ENCODE measurements at places on chromosomes 11 and 22.

DNA sequence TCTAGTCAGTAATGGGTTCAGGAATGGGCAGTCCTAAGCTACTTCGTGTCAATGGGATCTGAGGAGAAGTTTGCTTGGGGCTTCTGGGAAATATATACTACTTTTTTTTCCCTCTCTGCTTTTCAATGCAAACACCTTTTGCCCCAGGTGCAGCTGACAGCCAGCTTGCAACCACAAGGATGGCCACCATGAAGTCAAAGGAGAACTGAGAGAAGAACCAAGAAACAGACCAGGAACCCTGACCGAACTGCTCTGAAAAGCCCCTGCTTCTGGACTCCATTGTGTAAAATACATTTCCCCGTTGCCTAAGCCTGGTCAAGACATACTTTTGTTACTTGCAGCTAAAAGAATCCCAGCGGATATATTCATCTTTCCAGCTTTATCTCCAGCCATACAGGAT, 20.1 kb upstream of the CD44 start:
- H3K36me3 ChIP-seq = no peaks in the 10 kb centered on the region
- H3K27me3 ChIP-seq = peaks cover 2% of the 10 kb centered on the region
- peaks cover 41% of the 10 kb centered on the region for H3K4me1 ChIP-seq
- H3K27ac ChIP-seq = no peak overlapping the region
- no peak for DNase-seq

GRCh38 chr22:29377979-29378378, 10.4 kb downstream of the AP1B1 start:
- H3K4me1 ChIP-seq = peaks cover 38% of the 10 kb centered on the region
- H3K27ac ChIP-seq = no peak overlapping the region
- H3K36me3 ChIP-seq = peaks cover 28% of the 10 kb centered on the region
- no peak for DNase-seq

DNA sequence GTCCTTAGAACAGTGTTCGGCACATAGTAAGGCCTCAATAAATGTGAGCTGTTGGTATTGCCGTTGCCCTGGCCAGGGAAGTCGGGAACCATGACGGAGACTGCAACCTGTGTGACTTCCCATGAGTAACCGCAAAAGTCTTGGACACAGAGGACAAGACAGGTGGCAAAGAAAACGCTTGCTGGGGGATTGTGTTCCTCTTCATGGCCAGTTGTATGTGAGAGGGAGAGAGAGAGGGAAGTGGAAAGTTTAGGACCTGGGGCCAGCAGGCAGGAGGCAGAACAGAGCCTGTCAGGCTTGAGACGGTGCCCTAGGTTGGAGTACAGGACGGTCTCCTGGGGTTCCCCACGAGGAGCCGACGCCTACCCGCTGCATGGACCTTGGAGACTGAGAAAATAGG, 90.2 kb downstream of the CEP164 start:
- no peak for DNase-seq
- no peaks in the 10 kb centered on the region for H3K36me3 ChIP-seq
- no peaks in the 10 kb centered on the region for H3K4me1 ChIP-seq
- H3K27ac ChIP-seq = no peak overlapping the region

DNA sequence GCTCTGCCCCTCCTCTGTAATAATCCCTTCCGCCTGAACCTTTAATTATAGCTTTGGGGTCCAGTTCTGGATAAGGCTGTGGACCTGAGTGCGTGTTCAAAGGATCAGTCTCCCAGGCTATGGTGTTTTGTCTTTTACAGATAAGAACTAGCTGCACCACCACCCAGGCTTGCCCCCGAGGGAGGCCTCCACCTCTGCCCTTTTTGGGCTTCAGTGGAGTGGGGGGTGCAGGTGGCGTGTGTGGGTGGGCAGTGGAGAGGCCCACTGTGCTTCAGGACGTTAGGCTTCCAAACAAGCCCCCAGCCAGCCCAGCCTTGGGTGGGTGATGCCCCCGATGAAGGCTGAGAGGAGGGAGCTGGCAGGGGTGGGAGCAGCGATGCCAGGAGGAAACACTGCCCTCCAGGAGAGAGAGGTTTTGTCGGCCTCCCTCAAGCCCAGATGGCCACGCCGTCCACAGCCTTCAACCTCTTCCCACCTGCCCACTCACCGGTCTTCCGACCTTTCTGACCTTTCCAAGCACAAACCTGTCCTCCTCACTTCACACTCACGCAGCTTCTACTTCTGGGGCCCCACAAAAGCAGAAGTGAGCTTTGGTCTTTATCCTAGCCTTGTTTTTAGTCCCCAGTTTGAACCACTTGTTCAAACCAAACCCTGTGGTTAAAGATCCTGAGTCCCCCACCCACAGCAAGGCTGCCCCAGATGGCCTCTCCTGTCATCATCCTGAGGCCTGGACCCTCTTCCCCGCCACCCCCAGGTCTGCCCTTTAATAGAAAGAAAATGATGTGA, 20.4 kb downstream of the PSMD13 start:
- peaks cover 10% of the 10 kb centered on the region for H3K4me1 ChIP-seq
- H3K27me3 ChIP-seq = no peaks in the 10 kb centered on the region
- peaks cover 11% of the 10 kb centered on the region for H3K36me3 ChIP-seq
- H3K27ac ChIP-seq = no peak overlapping the region

DNA sequence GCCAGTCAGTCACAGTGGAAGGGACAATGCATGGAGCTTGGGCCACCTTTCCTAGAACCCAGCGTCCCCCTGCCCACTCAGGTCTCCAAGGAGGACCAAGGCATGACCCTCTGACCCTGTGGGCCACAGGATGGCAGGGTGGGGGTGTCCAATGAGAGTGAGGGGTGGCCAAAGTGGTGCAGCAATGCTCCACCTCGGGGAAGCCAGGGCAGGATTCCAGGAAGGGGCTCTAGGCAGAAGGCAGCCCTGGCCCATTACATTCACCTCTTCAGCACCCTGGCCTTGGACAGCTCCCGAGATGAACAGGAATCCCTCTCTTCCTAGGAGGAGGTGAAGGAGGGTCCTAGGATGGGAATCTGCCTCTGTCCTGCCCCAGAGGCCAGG, 597.5 kb downstream of the BRD1 start:
- DNase-seq = no peak
- no peaks in the 10 kb centered on the region for H3K4me1 ChIP-seq
- H3K27ac ChIP-seq = no peak overlapping the region

DNA sequence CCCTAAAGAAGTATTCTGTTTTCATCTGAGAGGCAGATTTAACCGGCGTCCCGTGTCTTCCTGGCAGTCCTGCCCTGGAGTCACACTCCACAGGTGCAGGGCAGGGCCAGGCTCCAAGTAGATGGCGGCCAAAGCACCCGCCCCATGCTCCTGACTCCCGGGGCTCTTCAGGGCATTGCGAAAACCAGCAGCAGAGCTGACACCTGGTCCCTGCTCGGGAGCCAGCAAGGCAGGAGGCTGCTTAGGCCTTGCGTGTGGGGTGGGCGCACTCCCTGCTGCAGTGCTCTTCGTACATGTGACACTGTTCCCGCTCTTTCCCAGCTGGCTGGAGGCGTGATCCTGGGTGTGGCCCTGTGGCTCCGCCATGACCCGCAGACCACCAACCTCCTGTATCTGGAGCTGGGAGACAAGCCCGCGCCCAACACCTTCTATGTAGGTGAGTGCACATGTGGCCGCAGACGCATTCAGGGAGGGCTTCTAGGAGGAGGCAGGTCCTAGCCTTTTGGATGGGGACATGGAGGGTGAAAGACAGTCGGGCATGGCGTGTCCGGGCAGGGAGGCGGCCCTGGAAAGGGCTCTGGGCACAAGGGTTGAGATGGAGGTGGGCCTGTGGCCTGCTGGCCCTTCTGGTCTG, 10.3 kb upstream of the TSSC4 start:
- H3K36me3 ChIP-seq = peaks cover 2% of the 10 kb centered on the region
- no peaks in the 10 kb centered on the region for H3K27me3 ChIP-seq
- DNase-seq = no peak
- H3K4me1 ChIP-seq = peaks cover 40% of the 10 kb centered on the region

- DNase-seq = peak; percentile 77
- no peak overlapping the region for H3K27ac ChIP-seq
- H3K4me3 ChIP-seq = no peak overlapping the region
- H3K27me3 ChIP-seq = peaks cover 2% of the 10 kb centered on the region
- peaks cover 3% of the 10 kb centered on the region for H3K36me3 ChIP-seq
Observed at GRCh38 chr22:25048659-25049647, 96.4 kb downstream of the KIAA1671 start.

DNA sequence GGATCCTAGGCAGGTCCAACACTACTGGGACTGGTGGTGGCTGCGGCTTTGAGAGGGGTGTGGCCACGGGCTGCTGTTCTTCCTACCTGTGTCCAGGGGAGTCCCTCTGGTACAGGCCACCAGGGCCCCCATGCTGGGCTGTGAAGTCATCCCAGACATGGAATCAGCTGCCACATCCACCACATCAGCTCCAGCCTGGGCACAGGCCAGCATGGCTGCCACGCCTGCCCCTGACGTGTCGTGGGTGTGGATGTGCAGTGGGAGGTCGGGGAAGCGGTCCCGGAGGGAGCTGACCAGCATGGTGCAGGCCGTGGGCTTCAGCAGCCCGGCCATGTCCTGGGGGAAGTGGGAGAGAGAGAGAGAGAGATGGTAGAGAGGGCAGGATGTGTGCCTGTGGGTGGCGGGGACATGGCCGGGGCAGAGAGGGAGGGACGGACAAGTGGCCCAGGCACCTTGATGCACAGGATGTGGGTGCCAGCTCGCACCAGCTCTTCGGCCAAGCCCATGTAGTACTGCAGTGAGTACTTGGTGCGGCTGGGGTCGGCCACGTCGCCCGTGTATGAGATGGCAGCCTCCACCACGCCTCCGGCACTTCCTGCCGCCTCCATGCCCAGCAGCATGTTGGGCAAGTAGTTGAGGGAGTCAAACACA, 6.2 kb upstream of the LRFN4 start:
- DNase-seq = no peak
- no peak overlapping the region for H3K4me3 ChIP-seq
- H3K36me3 ChIP-seq = peaks cover 3% of the 10 kb centered on the region

- peaks cover 3% of the 10 kb centered on the region for H3K4me1 ChIP-seq
- H3K36me3 ChIP-seq = no peaks in the 10 kb centered on the region
- no peaks in the 10 kb centered on the region for H3K27me3 ChIP-seq
- no peak overlapping the region for H3K4me3 ChIP-seq
- DNase-seq = no peak
Observed at GRCh38 chr22:22019659-22020424, 37.3 kb upstream of the TOP3B start.

DNA sequence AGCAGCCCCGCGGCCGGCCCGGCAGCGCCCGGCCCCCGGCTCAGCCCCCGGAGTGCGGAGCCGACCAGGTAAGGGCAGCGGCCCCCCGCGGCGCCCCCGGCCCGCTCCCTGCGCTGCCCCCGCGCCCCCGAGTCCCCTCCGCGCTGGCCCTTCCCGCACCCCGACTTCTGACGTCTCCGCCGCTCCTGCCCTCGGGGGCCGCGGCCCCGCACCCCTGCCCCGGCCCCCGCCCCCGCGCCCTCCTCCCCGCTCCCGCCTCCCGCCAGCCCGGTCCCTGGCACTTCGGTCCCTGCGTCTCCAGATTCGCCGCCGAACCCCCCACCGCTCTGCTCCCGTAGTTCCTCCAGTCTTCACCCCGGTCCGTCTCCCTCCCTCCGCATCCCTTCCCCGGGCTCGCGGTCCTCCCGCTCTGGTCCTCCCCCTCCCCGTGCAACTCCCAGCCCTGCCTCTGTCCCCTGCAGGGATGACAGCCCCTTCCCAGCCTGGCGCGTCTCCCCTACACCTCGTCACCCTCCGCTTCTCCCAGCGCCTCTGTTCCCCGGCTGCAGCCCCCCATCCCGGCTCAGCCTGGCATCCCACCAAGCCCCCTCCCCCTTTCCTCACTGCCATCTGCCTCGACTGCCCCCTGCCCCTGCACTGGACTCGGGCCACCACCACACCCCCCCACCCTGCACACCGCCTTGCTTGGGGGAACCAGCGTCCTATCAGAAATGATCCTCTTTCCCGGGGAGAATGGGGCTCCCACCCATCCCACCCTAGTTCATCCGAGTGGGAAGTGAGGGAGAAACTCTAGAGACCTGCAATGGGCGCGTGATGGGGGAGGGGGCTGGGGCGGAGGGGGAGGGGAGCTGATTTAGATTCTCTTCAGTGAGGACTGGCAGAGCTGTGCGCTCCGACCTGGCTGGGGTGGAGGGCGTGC, 531 bp downstream of the GRIK4 start:
- no peak overlapping the region for H3K27ac ChIP-seq
- no peak overlapping the region for H3K4me3 ChIP-seq
- H3K4me1 ChIP-seq = peaks cover 2% of the 10 kb centered on the region
- peaks cover 72% of the 10 kb centered on the region for H3K27me3 ChIP-seq
- DNase-seq = no peak
- no peaks in the 10 kb centered on the region for H3K36me3 ChIP-seq

DNA sequence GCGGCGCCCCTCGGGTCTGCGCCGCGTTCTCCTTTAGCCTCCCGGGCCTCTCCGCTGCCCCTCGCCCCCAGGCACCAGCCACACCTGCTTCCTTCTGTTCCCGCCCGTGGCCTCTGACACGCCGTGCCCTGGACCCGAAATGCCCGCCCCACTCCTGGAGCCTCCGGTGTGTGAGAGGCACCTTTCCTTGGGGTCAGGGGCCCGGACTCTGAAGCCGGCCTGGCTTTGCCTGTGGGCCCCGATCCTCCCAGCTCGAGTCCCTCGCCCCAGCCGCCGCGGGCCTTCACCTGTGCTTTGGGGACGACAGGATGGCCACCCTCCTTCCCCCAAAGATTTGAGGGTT, 661 bp upstream of the CDPF1 start:
- peaks cover 37% of the 10 kb centered on the region for H3K4me1 ChIP-seq
- H3K36me3 ChIP-seq = peaks cover 4% of the 10 kb centered on the region
- no peak for DNase-seq
- H3K4me3 ChIP-seq = peak overlapping the region; percentile 79

DNA sequence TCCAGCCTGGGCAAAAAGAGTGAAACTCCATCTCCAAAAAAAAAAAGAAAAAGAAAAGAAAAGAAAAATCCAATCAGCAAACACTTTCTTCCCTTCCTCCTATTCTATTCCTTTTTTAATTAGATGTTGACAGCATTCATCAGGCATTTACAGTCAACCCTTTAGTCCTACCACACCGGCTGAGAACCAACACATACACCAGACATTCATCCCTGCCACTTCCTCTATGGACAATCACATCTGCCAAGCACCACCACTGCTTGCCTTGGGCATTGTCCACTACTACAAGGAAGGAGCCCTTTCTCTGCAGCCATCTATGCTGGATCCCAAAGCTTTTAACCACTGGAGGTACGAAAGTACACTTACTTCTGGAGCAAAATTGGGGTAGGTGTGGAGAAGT, 9.4 kb upstream of the SLN start:
- no peak overlapping the region for H3K4me3 ChIP-seq
- peaks cover 5% of the 10 kb centered on the region for H3K27me3 ChIP-seq
- H3K4me1 ChIP-seq = no peaks in the 10 kb centered on the region
- no peak overlapping the region for H3K27ac ChIP-seq
- H3K36me3 ChIP-seq = no peaks in the 10 kb centered on the region

GRCh38 chr11:112538534-112539280, 278.0 kb upstream of the PLET1 start:
- H3K27me3 ChIP-seq = peaks cover 5% of the 10 kb centered on the region
- H3K4me1 ChIP-seq = peaks cover 23% of the 10 kb centered on the region
- H3K36me3 ChIP-seq = no peaks in the 10 kb centered on the region
- DNase-seq = no peak
- H3K27ac ChIP-seq = no peak overlapping the region

- H3K27me3 ChIP-seq = peaks cover 3% of the 10 kb centered on the region
- H3K4me3 ChIP-seq = no peak overlapping the region
- H3K4me1 ChIP-seq = peaks cover 16% of the 10 kb centered on the region
- no peaks in the 10 kb centered on the region for H3K36me3 ChIP-seq
- H3K27ac ChIP-seq = no peak overlapping the region
- no peak for DNase-seq
Observed at GRCh38 chr22:35633520-35633919, 14.7 kb upstream of the APOL6 start.
